Liver (tissue), 10 donors: ENCODE measurements at places on chromosomes 6 and 20. TPM values are rescaled to one million over a fixed set of nuclear protein-coding genes. Genes with fewer than 3 reads are reported as not detected.

Gene QRSL1
- 9.6 TPM for total RNA-seq

DNA sequence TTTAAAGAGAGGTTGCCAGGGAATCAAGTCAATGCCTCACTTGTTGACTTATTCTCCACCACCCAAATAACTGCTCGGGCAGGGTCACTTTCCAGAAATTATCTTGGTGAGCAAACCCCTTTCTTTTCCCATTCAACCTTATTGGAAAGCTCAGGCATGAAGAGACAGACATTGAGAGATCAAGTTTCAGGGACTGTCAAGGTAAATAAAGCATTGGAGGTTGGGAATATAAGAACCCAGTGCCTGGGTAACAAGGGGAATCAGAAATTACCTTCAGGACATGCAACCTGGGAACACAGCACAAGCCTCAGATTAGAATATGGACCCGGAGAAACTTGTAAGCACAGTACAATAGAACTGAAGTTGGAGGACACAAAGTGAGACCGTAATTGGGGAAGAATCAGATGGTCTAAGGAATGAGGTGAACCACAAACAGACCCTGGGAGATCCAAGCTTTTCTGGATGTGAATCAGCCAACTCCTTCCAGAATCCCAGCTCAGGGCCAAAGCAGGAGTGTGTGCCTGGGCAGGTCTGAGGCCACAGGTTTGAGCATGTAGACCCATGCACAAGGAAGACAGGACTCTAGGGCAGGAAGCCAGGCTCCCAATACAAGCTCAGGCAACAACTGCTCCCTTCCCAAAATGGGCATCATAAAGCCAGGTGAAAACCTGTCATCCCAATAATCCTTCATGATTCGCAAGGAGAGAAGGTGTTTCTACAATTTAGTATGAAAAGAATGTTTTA lies 512.8 kb downstream of the MAFB start:
- DNase-seq: no peak

DNA sequence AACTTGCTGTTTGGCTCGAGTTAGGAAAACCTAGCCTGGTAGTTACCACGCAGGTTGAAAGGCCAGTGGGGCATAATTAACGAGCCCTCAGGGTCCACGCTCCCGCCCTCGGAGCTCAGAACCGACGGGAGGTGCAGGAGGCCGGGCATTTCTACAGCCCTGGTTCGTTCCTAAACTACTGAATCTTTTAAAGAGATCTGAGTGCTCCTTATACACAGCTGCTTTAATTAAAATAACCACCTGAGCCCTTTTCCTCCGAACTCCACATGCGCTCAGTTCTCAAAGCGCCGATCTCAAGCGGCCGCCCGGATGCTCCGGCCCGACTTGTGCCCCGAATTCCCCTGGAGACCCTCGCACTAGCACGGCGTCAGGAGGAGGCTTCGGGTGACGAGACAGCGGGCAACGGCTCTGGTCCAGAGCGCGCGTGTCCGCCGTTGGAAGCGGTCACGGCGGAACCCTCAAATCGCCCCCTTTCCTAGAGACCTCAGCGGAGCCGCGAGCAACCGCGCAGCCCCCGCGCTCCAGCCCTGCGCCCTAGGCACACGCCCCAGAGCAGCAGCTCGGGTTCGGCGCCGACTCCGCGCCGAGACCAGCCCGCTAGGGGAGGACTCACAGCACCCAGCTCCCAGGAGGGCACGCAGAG lies 397 bp downstream of the WDR27 start:
- DNase-seq: no peak

- no peak for DNase-seq
Observed at GRCh38 chr6:89605861-89606260, 32.7 kb downstream of the LYRM2 start.

DNA sequence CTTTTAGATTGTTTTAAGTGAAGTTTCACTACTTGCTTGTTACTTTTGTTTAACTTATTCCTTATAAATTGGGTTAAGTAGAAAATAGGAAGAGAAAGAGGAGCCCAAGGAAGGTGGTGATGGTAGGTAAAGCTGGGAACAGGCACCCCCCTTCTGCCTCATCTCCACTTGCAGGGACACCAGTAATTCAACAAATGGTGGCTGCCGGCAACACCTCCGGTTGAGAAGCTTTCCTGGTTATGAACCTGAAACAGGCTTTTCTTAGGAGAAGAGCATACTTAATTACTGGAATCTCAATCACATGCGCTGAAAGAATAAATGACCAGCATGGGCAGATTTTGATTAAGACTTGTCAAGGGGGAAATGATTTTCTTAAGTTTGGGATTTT lies 158.9 kb upstream of the ZNF217 start:
- no peak for DNase-seq

Gene NKAIN2
- total RNA-seq: 0.14 TPM
